Skeletal muscle cell (primary cell): ENCODE measurements at places on chromosomes 5 and 9.

DNA sequence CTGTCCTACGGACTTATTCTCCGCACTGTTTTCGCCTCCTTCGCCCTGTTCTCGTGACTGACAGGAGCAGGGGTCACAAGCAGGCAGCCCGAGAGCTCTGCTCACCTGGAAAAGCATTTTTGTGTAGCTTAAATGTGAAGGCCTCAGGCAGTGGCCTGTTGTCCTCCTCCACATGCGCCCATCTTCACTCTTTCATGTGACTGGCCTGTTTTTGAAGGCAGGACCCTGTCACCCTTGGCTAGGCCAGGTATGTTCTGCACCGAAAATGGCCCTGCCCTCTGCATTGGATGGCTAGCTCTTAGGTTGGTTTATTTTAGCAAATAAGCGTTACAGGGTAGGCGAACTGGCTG lies 614 bp upstream of the CPLANE1 start:
- no peak for DNase-seq

- no peak for DNase-seq
These were observed 44.8 kb downstream of the NLN start for GRCh38 chr5:65766781-65767180.

DNA sequence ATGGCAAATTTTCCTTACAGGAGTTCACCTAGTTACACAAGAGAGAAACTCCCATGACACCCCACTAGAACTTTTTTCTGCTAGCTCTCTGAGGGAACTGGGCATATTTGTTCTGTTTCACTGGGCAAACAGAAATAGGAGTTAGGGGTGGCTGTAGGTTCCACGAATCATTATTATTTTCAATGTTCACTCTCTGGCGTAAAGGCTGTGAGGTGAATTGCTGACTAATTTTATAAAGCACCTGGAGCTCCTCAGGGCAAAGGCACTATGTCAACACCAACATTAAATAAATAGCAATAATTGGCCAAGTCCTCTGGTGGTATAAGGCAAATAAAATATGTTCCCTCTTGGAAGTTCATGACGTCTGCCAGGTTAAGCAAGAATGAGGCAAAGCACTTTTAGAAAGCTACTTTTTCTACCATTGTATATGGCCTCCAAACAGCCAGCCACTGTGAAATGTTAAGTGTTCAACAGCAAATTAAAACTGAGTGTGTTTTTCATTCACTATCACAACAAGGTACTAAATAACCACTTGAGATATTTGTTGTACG lies 344.6 kb downstream of the PDE4D start:
- no peak for DNase-seq

DNA sequence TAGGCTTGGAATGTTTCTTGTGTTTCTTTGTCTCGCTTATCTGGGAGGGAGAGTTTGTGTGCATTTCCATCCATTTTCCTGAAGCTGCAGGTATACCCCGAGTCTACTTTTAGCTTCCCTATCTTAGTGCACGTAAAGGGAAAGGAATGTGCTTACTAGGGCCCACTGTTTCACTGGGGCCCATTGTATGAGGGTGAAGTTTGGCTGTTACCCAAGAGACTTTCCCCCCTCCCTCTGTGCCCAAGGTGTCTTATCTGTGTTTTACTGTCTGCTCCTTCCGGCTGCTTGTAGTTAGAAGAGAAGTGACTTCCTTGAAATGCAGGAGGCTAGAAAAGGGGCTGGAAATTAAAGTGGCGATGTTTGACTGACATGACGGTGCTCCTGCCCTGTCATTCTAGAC lies 12.1 kb upstream of the BTNL3 start:
- no peak for DNase-seq

DNA sequence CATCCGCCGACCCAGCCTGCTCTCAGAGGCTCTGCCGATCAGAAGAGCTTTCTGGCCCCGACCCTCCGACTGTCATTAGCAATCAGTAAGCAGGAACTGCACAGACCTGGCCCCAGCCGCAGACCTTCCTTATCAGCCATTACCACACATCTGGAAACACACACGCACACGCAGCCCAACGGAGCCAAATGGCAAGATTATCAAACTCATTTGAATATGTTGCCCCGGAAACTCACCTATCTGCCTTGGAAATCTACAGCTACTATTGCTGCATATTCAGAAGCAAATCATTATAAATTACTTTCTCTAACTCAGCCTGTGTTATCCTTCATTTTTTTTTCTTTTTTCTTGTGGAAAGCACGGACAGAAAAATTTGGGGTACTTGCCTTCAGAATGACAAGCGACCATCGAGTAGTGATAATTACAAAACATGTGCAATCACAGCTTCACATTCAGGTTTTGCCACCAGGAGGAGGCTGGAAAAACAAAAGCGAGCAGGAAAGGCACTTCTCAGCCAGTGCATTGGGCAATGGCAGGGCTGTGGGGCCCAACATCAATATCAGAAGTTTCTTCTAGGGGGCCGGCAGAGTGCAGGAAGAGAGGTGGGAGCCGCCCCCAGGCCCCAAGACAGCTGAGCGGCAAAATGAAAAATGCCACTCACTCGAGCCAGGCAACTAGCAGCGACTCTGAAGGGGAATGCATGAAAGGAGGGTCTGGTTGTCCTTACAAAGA lies 122.3 kb downstream of the VAV2 start:
- no peak for DNase-seq

DNA sequence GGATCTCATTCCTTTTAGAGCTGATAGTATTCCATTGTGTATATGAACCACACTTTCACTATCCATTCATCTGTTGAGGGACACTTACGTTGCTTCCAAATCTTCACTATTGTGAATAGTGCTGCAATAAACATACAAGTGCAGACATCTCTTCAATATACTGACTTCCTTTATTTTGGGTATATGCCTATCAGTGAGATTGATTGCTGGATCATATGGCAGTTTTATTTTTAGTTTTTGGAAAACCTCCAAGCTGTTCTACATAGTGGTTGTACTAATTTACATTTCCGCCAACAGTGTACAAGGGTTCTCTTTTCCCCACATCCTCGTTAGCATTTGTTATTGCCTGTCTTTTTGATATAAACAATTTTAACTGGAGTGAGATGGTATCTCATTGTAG lies 33.8 kb upstream of the LECT2 start:
- no peak for DNase-seq

DNA sequence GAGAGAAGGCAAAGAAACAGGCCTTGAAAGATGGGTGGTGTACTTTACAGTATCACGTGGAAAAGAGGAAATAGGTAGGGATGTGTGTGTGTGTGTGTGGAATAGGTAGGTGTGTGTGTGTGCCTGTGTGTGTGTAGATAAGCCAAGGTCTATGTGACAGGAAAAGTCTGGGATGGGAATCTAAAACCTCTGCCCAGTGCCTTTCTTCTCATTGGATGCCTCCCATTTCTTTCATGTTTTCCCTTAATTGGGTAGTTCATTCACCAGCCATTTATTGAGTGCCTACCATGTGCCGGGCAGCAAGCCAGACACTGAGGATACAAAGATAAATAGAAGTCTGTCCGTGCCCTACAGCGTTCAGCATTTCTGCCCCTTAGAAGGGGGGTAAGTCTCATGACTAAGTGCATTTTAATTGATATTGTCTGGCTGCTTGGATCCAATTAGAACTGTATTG lies 1.0 kb downstream of the URM1 start:
- no peak for DNase-seq

DNA sequence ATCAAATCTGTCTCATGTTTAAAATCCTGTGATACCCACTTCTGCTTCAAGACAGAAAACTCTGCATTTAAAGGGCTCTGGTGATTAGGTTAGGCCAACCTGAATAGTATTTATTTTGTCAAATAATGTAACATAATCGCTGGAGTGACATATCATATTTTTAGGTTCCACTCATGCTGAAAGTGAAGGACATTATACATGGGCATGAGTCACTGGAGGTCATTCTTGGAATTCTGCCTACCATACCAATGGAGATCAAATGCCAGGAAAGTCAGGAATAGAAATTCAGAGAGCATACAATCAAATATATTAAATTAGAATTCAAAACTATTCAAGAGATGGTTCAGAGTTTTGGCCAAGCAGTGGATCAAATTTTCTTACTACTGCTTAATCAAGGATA lies 97.1 kb upstream of the PRSS3 start:
- DNase-seq: no peak

- no peak for DNase-seq
These were observed 162.5 kb downstream of the CD180 start for GRCh38 chr5:67033880-67034651.

- no peak for DNase-seq
These were observed 23.9 kb downstream of the CLINT1 start for GRCh38 chr5:157835041-157835440.

DNA sequence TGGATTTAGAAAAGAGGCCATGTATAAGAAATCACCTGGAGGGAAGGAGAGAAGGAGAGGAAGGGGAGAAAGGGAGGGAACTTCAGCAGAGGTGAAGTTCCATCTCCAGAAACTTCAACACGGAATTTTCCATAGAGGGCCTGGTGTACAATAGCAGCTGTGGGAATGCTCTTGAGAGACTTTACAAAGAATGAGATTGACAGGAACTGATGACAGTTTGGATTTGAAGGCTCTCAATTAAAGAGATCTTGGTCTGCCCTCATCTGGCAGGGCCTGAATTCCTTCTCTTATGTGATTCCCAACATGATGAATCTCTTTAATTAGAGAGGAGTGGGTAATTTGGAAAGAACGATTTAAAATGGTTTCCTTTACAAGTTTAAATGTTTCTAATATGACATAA lies 143.5 kb downstream of the MLLT3 start:
- DNase-seq: no peak

DNA sequence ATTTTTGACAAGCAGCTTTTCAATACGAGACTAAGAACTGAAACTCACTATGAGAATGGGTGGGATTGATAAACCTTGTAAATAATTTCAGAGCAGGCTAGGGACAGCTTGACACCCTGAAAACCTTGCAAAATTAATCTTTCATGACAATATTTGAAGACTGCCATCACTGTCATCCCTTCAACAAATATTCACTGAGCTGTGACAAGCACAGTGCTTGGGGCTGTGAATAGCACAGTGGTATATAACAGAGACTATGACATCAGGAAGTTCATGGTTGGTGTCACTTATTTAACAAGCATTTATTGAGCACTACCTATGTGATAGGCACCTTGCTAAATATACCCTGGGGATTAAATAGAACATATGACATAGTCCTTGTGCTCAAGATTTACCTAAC lies 741.0 kb upstream of the RIOK2 start:
- no peak for DNase-seq

GRCh38 chr9:14640294-14640693 lies 52.9 kb downstream of the ZDHHC21 start:
- no peak for DNase-seq

- DNase-seq: no peak
These were observed 56.7 kb downstream of the ARHGAP26 start for GRCh38 chr5:142826741-142827492.

- no peak for DNase-seq
These were observed 70.3 kb upstream of the SH3PXD2B start for GRCh38 chr5:172524573-172525021.

- peak; percentile 33 for DNase-seq
These were observed 5.4 kb upstream of the FOXI1 start for GRCh38 chr5:170100066-170100943.

DNA sequence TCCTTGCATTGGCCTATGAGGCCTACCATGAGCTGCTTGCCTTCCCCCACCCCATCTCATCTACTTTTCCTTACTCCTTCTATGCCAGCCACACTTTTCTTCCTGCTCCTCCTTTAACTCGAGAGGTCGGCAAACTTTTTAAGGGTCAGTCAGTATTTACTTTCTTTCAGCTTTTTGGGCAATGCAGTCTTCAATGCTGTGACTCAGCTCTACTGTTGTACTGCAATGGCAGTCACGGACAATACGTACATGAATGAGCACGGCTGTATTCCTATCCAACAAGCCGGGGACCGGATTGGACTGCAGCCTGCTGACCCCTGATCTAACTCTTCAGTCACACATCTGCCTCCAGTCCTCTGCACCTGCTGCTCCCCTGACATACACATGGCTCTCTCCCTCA lies 602 bp upstream of the ACTL7A start:
- no peak for DNase-seq

GRCh38 chr9:129954868-129955550 lies 88.0 kb downstream of the FNBP1 start:
- no peak for DNase-seq

DNA sequence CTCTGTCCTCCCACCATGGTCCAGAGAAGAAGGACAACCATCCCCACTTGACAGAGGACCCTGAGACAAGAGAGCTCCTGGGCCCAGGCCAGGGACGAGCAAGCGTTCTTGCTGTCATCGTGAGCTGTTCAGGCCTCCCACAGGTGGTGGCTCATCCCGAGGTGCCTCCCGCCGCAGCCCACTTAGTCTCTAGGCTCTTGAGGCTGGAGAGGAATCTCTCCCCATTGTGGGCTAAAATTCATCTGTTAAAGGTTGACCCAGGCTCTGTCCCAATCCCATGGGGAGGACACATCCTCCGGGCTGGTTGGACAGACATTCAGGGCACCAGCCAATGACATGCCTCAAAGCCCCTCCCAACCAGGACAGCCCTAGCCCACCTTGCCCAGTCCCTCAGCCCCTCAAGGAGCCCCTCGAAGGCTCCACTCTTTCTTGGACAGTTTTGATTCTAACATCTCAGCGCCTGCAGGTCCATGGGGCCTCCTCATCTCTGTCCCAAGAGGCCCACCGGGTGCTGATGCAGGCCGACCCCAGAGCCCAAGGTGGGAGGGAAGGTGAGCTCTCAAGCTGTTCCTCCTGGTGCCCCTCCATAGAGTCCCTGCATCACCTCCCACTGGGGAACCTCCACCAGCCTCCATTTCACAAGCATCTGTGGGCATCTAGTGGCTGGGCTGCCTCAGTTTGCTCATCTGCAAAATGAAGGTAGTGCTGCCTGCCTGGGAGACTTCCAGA lies 52.9 kb downstream of the BARX1 start:
- no peak for DNase-seq

GRCh38 chr5:82512025-82512424 lies 233.9 kb upstream of the RPS23 start:
- DNase-seq: no peak

GRCh38 chr5:179825655-179826182 lies 5.0 kb downstream of the SQSTM1 start:
- DNase-seq: no peak

- DNase-seq: no peak
These were observed 78.2 kb upstream of the IFNE start for GRCh38 chr9:21560281-21560745.

DNA sequence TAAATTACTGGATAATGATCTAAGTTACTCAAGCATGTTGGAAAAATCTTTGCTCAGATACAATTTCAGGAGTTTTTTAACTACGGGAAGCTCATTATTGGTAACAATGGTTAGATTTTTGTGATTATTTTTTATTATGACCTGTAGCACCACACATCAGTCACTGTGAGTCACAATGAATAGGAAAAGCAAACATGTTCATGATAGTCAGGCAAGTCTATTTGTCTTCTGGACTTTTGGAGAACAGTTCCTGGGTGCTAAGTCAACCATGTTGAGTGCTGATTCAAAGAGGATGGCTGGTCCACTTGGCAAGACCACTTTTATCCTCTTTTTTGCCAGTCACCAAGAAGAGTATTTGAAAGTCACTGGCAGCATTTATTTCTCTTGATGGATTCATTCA lies 403.2 kb downstream of the KIF4B start:
- no peak for DNase-seq

GRCh38 chr5:75536694-75537360 lies 25.1 kb downstream of the POLK start:
- no peak for DNase-seq

GRCh38 chr5:174523311-174524071 lies 200.9 kb upstream of the MSX2 start:
- DNase-seq: no peak

GRCh38 chr9:89648247-89649000 lies 43.6 kb downstream of the GADD45G start:
- DNase-seq: no peak
